ENCODE measurements at places on chromosomes 11 and 22.

GRCh38 chr11:126431401-126432064, 76.0 kb downstream of the ST3GAL4 start:
- no peak for DNase-seq

- no peak for DNase-seq
Observed at GRCh38 chr22:19706661-19707151, 7.6 kb upstream of the SEPTIN5 start.

DNA sequence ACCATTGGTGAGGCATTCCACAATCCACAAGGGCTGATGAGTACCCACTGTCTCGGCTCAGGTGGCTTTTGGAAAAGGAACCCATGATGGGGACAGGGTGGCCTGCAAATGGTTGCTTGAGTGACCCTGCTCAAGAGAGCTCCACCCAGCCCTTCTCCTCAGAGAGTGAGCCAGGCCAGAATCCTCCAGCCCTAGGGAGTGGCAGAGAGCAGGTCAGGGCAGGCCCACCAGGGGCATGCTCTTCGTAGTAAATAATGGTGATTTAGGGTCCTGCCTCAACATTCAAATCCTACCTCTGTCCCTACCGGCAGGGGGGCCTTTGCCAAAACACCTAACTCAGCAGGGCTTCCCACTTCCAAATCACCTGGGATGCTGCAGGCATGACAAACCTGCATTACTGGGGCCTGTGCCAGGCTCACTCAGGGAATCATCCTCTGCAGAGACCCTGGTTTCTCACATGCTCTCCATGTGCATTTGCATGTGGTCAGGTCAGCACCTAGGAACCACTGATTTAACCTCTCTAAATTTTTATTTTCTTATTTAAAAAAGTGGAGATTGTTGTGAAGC, 17.3 kb upstream of the TP53I11 start:
- DNase-seq, result no peak

DNA sequence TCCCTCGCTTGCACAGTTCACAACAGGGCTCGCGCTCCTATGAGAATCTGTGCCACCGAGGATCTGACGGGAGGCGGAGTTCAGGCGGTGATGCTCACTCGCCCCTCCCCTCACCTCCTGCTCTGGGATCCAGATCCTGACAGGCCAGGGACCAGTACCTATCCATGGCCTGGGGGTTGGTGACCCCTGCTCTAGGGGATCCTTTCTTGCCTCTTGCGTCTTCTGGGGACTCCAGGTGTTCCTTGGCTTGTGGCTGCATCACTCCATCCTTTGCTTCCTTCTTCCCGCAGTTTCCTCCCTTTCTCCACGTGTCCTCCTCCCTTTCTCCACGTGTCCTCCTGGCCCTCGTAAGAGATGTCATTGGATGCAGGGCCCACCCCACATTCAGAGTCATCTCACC, 30.6 kb upstream of the KRTAP5-7 start:
- no peak for DNase-seq

GRCh38 chr11:65429724-65430405, 7.3 kb downstream of the NEAT1 start:
- no peak for DNase-seq

- DNase-seq, result no peak
Observed at GRCh38 chr11:13644997-13645687, 23.3 kb upstream of the FAR1 start.

DNA sequence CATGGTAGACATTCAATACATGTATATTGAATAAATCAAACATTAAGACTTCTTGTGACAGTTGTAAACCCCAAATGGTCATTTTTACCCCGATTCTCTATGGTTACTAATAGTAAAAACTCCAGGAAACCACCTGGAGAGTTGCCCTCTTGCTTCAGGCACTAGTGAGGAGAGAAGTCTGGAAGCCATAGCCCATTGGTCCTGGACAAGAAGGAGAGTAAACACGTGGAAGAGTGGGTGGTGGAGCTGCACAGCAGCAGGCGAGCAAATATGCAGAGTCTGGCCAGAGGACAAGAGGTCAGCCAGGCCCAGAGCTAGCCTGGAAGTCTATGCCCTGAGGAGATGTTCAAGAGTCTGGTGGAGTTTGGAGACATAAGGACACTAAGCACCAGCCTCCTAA, 17.7 kb downstream of the DCHS1 start:
- DNase-seq, result no peak

- DNase-seq, result no peak
Observed at GRCh38 chr11:2666828-2667570, 32.8 kb downstream of the KCNQ1OT1 start.

DNA sequence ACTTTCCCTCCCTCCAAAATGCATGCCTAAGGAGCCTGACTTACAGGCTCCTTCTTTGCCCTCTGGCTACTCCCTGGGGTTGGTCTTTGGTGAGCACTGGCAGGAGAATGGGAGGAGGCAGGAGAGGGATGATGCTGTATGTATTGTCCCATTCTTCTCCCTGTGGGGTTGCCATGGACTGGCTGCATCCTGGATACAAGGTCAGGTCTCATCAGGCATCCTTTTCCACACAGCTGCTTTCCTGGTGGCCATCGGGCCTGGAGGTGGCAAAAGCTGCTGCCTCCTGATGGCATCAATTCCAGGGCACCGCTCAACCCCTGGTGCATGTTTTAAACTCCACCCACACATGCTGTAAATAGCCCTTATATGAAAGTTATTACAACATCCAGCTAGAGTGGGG, 257.2 kb downstream of the ETS1 start:
- no peak for DNase-seq

GRCh38 chr11:102792604-102793003, 5.4 kb downstream of the MMP1 start:
- DNase-seq, result no peak

DNA sequence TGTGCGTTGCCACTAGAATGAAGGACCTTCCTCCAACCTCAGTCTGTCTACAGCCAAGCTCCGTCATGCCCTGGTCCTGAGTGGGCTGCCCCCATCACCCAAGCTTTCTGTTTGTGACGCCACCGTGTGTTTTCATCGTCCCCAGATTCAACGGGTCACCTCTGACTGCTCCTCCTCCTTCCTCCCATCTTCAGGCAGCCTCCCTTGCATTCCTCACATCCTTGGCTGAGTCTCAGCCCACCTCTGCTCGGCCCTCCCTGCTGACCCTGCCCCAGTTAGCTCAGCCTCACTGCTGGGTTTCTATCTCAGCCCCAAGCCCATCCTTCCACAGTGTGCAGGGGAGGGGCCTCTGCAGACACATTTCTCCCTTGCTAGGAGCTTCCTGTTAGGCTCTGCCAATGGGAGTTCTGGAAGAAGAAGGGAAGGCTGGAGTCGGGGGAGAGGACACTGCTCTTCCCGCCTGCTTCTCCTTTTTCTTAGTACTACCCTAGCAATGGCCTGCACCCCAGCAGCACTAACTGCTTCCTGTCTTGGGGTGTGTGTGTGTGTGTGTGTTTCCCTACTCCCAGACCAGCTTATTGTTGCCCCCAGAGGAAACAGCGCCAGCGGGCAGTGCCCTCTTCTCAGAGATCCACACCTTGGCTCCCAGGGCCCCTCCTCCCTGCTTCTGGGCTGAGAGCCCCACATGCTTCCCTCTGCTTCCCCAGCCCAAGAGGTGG, 5.2 kb downstream of the IFT27 start:
- DNase-seq, result no peak

Data from HuH-7 (cell line).